ENCODE measurements at places on chromosomes 5 and 9.

- no peak for DNase-seq
Observed at GRCh38 chr5:142862594-142862993, 92.4 kb downstream of the ARHGAP26 start.

- DNase-seq, result no peak
Observed at GRCh38 chr5:94891565-94891964, 273.1 kb downstream of the SLF1 start.

- no peak for DNase-seq
Observed at GRCh38 chr9:6818292-6818922, 60.6 kb downstream of the KDM4C start.

- no peak for DNase-seq
Observed at GRCh38 chr5:35561396-35561795, 56.3 kb upstream of the SPEF2 start.

DNA sequence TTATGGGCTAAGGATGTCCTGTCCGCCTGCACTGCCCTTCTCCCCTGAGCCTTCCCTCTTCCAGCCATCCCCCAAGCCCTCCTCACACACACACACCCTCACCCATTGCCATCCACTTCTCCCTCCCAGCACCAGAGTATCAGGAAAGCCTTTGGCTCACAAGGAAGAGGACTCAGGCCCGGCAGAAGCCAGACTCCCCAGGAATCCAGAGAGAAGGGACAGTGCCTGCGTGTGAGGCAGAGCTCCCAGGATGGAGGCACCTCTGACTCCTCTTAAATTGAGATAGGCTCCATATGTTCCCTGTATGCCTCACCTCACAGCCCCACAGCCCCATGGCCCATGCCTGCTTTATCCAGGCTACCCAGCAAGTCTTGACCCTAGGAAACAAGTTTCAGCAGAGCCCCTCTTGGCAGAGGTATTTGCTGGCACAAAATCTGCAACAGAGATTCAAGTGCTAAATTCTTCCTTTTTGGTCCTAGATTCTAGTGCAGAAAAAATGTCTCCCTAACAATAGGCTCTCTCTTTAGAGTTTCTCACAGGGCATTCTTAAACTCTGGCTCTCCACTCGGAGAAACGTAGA is 761 bp downstream of the IL17B start:
- no peak for DNase-seq

GRCh38 chr5:151611127-151611775 is 20.1 kb upstream of the FAT2 start:
- no peak for DNase-seq

DNA sequence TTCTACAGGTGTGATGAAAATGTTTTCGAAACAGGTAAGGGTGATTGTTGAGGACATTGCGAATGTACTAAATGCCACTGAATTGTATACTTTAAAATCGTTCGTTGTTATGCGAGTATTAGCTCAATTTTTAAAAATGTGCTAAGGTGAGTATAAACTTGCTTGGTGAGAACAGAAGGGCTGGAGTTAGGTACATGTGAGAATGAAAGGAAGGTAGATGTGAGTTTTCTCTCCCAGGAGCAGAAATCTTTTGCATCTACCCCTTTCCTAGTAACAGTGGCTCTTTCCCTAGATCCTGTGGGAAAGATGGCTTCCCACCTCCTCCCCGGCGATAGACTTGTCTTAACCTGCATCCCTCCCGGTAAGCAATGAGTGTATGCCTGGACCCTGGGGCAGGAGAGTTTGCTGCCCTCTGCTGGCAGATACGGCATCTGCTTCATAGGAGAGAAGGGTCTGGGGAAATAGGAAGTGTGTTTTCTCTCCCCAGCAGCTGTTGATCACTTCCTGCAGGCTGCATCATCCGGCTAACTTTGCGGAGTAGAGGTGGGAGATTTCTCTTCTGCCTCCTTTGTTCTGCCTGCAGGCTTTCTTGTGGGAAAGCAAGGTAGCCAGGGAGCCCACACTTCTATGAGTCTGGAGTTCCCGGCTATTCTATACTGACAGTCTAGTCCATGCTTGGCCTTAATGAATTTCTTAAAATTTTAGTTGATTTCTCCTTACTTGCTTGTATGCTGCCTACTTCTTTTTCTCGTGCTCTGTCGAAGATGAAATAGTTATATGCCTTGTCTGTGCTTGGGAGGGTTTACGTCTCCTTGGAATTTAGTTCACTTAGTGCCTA is 373.3 kb upstream of the SEMA6A start:
- DNase-seq, result no peak

DNA sequence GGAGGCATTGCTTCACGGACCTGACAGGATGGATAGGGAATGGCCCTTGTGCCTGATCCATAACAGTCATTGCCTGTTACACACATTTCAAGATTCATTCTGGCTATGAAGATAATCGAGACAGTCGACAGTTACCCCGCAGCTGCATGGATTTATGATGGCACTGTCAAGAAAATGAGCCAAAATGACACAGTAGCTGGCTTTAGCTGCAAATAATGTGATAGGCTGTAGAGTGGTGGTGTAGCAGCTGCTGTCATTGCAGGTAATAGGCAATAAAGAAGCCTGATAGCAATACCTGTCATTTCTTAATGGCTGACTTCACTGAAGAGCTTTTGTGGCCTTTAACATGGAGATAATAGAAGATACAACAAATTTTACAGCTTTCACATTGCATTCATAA is 1085.2 kb upstream of the ARRDC3 start:
- DNase-seq, result no peak

- DNase-seq, result no peak
Observed at GRCh38 chr9:120343416-120343815, 236.6 kb downstream of the CDK5RAP2 start.

GRCh38 chr5:150628936-150629485 is 11.4 kb upstream of the SYNPO start:
- DNase-seq, result no peak

- no peak for DNase-seq
Observed at GRCh38 chr9:37602817-37603216, 10.4 kb upstream of the TOMM5 start.

GRCh38 chr5:18972177-18972576 is 1015.8 kb downstream of the CDH18 start:
- DNase-seq, result no peak

- DNase-seq, result peak; percentile 12
Observed at GRCh38 chr9:21919377-21920362, 74.5 kb downstream of the CDKN2A start.

- peak; percentile 87 for DNase-seq
Observed at GRCh38 chr9:136326061-136326760, 1.1 kb upstream of the GPSM1 start.

DNA sequence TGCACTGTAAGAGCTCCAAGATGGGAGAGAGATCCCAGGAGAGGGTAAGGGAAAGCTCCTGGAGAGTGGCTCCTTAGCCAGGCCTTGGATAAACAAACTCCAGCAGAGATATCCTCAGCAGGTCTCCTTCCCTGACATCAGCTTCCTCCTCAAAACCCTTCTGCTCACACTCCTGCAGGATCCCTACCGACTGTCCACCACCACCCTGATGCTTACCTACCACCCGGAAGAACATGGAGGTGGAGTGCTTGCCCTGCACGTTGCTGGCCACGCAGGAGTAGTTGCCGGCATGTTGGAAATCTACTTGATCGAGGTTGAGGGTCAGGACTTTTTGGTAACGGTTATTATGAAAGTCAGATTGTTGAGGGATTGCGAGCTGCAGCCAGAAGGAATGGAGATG is 9.3 kb downstream of the CSF1R start:
- DNase-seq, result no peak

DNA sequence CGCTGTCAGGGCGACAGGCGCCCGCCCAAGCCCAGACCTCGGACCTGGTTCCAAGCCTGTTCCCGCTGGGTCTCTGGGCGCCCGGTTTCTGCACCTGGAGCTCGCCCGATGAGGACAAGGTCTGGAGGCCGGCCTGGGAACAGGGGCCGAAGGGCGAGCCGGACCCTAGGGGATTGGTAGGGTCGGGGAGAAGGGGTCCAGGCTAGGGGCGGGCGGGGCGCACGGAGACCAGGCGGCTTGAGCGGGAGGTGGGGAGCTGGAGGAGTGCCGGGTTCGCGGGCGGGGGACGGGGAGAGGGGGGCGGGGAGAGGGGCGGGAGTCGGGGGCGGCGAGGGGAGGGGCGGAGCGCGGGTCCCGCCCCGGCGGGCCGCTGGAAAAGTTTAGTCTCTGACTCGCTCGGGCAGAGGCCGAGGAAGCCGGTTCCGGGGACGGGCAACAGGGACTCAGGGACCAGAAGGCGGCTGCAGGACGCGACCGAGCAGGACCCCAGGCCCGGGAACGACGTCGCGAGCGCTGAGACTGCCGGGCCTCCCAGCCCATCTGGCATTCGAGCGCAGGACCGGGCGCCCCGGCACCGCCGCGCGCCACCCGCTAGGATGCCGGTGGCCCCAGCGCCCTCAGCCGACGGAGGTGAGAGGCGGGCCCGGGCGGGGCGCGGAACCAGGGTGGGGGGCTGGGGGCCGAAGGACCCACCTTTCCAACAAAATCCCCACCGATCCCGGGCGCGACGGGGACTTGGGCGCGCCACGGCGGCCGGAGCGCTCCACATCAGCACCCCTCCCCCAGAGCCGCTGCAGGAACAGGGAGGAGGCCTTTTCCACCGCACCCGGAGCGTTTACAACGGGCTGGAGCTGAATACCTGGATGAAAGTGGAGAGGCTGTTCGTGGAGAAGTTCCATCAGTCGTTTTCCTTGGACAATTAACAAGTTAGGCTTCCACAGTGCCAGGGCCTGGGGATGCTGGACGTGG is at the start of gene S1PR3:
Gene S1PR3, plus strand, starts transcription at position 403 of the 969 bp plus-strand sequence. CDS start 9,733 bp downstream, outside the sequence.
- no peak for DNase-seq

- no peak for DNase-seq
Observed at GRCh38 chr9:78940121-78940855, 631.5 kb upstream of the TLE4 start.

DNA sequence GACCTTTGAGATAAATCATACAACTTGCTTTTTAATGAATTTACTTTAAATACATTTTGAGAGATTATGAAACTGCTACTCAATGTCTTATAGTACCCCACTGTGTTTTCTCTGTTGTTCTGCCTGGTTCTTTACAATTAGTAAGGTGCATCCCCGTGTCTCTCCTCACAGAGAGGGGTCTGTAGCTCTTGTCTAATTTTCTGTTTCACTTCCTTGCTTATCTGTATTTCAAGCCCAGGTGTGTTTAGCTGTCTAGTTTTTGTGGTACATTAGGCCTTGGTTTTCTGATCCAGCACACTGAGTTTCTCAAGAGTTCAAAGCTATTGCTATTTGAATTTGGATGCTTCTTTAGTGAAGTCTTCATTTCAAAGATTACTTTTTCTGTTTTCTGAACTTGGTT is 105.1 kb downstream of the MAST4 start:
- DNase-seq, result no peak

- no peak for DNase-seq
Observed at GRCh38 chr5:137612576-137612975, 113.5 kb upstream of the SPOCK1 start.

DNA sequence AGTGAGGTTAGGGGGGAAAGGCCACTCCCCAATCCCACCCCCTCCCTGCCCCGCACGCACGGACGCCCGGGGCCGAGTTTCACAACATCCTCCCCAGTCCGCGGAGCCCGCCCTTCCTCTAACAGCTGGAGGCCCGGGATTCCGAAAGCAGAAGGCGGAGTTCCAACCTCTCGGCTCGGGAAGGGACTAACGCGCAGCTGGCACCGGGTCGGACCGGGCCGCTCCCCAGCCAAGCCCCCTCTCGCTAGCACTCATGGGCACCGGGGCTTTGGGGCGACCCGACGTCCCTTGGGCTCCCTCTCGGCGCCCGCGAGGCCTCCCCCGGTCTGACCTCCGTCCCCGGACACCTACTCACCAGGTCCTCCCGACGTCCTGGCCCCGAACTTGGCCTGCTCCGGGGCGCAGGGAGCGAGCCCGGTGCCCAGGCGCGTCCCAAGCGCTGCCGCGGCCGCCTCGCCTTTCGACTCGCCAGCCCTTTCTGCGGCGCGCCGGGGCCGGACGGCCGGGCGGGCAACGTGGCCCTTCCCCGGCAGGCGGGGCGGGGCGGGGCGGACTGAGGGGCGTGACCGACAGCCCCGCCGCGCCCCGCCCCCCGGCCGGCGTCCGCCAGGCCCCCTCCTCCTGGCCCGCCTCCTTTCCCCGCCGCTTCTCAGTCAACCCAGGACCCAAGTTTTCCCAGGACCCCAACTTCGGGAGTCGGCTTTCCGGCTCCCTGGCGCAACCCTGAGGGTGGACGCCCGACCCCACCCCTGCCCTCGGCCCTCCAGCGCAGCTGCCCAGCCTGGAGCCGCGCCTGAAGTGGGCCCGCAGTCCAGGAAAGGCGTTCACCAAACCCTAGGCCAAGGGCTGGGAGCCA is at the start of gene MGAT1:
Gene MGAT1, minus strand, starts transcription at position 482 of the 856 bp plus-strand sequence. CDS start 9,835 bp downstream, outside the sequence.
- DNase-seq, result peak; percentile 74

- DNase-seq, result peak; percentile 40
Observed at GRCh38 chr9:122777935-122778627, 10.7 kb upstream of the OR5C1 start.

DNA sequence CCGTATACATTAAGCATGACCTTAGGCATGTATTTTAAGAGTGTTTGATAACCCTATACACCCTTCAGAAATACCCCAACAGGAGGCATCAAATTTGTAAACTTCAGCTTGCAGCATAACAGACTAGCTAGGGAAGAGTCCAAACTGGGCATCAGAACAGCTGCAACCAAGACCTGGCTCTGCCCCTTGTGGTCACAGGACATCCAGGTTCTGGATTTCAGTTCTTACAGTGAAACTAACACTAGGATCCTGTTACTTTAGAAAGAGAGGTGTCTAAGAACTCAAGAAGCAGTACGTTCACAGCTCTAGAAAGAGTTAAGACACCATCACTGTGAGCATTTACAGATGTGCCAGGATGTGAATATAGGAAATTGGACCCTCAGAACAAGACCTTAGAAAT is 229.8 kb downstream of the BNC2 start:
- no peak for DNase-seq

- no peak for DNase-seq
Observed at GRCh38 chr9:127608104-127608966, 3.7 kb upstream of the STXBP1 start.

DNA sequence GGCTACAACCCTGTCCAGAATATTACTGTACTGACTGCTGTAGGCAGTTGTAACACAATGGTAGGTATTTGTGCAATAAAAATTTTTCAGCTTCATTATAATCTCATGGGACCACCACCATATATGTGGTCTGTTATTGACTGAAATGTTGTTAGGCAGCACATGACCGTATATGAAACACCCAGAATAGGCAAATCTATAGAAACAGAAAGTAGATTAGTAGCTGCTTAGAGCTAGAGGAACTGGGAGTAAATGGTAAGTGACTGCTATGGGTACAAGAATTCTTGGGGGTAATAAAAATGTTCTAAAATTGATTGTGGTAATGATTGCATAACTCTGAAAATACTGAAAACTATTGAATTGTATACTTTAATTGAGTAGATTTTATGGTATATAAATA is 185.7 kb downstream of the ESM1 start:
- DNase-seq, result no peak

GRCh38 chr5:175281714-175282113 is 162.3 kb downstream of the DRD1 start:
- no peak for DNase-seq

DNA sequence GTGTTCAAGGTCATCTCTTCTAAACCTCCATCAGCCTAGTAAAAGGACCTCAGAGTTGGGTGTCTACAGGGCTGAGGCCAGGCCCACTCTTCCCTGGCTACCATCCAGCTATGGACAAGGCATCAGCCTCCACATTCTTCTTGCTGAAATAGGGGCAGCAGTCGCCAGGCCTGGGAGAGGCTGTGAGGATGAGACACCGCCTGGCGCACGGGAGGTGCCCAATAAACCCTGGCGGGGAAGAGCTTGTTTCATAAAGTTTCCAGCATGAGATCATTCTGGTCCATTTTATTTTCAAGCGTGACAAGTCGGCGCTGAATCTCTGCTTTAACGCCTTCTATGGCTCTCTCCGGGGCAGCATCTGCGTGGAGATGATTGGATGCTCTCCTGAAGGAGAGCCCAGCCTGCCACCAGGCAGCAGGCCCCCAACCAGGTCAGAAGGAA is 153.4 kb downstream of the OLFM1 start:
- no peak for DNase-seq

GRCh38 chr5:151315998-151316597 is 12.5 kb upstream of the SLC36A3 start:
- DNase-seq, result peak; percentile 8
